ENCODE measurements at places on chromosomes 16 and 17.

GRCh38 chr17:4580291-4580690 lies 4.0 kb upstream of the SMTNL2 start:
- no peak for DNase-seq

DNA sequence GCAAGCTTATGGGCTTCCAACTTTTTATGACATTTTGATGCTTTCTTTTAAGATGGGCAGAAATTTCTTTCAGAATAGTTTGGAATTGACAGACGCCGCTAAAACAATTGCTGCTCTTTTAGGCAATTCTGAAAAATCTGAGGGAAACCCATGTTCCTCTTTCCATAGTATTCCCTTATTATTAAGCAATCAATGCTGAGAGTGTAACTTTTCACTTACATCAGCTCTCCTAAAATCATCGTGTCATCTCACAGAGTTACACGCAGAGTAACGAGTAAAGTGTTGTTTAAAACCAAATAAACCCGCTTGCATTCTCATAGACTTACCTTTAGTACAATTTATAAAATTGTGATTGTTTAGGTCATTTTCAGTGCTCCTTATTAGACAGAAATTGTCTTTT lies 150.6 kb downstream of the MAF start:
- DNase-seq: no peak

GRCh38 chr16:1790611-1791255 lies 2.8 kb downstream of the IGFALS start:
- no peak for DNase-seq

DNA sequence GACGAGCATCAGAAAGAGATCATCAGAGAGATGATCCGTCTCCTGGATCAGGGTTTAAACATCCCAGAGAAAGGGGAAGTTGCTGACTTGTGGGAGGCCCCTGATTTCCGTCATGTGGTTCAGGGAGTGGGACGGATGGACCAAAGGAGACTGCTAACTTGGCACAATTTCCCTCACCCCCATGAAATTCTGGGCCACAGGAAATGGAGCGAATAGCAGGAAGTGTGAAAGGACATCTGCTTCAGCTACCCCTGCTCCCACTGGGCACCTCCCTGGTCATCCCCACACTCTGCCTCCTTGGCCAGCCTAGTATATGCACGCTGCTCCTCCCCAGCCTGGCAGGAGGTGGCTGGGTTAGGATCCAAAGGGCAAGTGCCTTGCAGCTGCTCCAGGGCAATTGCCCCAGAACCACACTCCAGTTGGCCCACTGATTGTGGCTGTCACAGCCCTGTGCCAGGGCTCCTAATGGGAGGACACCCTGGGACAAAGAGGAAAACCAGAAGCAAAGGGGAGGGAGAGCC lies 1.3 kb downstream of the ARRB2 start:
- no peak for DNase-seq

All from GM12864 (cell line).